ENCODE measurements at places on chromosomes 7 and 10.
A peak's percentile ranks its signal among the peaks of the same experiment; 100 is the strongest.

DNA sequence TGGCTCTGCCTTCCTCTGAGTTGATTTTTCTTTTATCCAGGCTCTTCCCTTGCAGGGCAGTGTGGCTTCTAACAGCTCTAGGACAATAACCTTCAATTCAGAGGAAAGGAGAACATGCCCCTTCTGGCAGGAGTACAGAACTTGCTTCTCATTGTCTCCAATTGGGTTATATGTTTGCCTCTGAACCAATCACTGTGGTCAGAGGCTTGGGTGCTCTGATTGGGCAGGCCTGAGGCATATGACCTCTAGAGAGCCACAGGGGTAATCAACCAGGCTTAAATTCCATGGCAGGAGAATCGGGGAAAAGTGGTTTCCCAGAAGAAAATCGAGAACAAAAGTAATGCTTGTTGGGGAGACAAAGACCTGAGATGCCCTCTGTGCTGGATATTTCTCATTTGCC lies 240.0 kb downstream of the REEP3 start:
- DNase-seq: no peak

GRCh38 chr7:115679976-115680375 lies 350.6 kb downstream of the TFEC start:
- DNase-seq: peak; percentile 32

DNA sequence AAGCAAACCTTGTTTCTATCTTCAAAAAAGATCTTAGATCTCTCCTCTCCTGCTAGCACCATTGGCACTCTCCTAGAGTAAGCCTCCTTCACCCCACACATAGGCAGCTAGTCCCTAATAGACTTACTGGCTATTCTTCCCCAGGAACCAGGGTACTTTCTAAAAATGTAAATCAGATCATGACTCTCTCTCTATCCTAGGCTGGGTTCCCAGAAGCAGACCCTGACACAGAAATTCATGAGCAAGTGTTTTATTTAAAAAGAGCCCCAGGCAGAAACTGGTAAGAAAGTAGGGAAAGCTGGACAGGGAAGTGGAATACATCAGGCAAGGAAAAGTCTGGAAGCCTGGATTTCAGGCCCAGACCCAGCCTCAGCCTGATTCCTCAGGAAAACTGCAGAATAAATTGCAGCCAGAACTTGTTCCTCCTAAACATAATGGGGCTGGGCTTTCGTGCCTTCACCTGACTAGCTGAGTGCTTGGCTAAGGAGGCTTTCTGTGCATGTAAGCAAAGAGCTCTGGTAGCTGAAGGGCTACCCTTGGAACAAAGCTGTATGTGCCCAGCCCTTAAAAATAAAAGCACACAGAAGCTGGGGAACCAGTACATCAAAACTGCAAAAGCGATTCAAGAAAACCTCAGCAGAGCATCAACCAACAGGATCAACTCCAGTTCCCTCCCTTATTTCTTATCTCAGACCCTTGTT lies 18.8 kb upstream of the SORBS1 start:
- DNase-seq: no peak

- no peak for DNase-seq
Observed at GRCh38 chr7:105806592-105807447, 69.6 kb downstream of the ATXN7L1 start.

DNA sequence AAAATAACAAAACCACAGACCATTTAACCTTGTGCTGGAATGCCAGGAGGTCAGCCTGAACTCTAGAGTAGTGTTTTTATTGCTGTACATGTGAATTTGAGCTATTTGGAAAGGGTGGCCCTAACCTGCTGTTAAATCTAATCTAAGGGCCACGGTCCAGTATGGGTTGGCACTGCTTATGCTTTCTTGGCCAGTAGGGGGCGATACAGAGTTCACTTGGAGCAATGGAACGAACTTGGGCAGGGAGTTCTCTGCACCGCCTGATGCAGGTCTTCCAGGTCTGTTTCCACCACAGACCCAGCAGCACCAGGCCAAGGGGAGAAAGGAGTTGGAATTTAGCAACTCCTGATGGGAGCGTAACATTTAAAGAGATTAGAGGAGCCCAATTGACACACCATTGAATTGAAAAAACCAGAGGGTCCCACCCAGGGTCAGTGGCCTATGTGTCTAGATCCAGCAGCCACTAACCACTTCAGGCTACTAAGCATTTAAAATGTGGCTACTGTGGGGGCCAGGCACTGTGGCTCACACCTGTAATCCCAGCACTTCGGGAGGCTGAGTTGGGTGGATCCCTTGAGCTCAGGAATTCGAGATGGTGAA lies 75.7 kb upstream of the EFCAB10 start:
- peak; percentile 35 for DNase-seq

- peak; percentile 68 for DNase-seq
Observed at GRCh38 chr7:6385110-6385781, 62.5 kb downstream of the DAGLB start.

DNA sequence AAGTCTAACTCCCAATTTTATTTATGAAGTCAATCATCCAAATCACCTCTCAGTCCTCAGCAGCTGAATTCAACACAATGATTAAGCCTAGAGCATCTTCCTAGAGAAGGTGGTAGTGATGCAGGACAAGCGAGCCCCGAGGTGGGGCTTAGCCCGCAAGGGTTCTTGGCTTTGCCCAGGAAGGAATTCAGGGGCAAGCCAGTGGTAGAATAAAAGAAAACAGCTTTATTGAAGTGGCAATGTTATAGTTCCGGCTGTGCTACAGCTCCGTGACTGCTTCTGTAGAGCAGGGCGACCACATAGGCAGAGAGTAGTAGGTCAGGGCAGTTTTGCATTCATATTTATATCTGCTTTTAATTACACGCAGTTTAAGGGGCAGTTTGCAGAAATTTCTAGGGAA lies 18.1 kb downstream of the IL2RA start:
- no peak for DNase-seq
